ENCODE measurements at places on chromosomes 5 and 9.

GRCh38 chr5:68240771-68241170 lies 25.2 kb downstream of the PIK3R1 start:
- no peak for DNase-seq

DNA sequence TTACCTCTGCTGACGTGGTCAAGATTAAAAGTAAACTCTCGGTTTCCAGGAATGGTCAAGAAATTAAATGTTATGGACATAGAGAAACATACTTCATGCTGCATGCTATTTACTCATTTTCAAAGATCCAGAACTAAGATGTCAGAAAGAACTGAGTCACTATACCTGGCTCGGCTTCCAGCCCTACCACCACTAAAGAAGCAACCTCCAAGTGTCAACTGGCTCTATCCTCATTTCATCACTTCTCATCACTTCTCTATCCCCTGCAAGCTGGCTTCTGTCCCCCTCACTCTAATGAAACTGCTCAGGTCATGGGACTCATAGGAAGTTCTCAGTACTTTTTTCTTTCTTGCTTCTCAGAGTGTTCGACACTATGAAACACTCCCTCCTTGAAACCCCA lies 116.2 kb downstream of the CDK5RAP2 start:
- DNase-seq: no peak

DNA sequence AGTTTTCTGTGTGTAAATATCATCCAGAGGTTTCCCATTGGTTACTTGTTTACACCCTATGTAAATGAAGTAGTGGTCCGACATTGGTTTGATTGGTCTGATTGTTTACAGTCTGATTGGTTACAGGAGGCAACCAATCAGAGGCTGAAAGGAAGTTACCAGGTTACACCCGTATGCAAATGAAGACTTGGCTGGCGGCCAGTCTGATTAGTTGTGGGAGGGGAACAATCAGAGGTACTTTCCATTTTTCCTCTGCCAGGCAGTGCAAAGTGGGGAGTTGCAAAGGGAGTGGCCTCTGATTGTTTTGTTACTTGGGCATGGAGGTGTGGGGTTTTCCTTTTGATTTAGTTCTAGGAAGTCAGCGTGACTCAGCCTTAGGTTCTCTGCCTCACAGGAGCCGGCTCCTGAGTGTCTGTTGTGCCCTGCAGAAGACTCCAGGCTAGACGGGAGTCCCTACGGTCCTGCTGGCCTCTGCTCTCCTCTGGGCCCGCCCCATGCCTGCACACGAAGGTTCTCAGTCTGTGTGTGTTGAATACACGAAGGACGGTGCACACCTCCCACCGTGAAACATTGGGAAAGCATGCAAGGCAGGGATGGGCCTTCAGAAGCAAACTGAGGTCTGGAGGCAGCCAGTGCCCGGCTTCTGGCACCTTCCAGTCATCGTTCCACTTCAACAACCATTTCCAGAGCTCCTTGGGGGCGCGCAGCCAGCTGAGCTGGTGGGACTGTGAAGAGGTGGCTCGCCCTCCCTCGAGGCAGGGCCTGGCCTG lies 42.9 kb downstream of the OLFM1 start:
- DNase-seq: no peak

DNA sequence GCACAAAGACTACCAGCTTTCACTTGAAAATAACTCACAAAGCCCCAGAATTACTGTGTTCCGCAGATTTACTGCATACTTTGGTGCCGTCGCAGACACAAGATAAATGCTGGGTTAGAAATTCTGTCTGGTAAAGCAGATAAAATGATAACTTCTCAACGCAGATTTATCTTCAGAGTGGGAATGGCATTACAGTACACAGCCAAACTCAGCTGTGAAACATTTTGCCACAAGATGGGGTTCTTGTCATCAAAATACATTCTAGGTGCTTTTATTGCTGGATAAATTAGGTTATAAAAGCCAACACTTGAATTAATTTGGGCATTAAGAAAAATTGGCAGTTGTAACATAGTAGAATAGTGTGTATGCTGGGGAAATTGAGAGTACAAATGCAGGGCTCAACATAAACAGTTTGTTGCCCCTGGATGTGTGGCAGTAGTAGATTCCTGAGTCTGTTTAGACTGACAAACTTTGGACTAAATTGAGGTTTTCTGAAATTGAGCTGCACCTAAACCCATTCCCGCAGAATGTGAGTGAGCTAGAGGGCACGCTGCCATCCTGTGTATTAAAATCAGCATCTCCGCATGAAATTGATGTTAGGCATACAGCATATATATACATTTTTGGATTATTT lies 61.1 kb downstream of the LMNB1 start:
- DNase-seq: no peak

DNA sequence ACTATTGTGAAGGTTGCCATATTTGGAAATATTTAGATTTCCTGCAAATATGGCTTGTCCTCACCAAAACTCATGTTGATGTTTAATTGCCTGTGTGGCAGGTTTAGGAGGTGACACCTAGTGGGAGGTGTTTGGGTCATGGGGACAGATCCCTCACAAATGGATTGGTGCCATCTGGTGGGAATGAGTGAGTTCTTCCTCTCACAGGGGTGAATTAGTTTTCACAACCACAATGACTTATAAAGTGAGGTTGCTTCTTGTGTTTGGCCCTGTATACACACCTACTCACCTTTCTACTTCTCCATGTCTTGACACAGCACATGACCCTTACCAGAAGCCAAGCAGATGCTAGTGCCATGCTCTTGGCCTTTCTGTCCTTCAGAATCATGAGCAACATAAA lies 41.1 kb downstream of the ISOC1 start:
- no peak for DNase-seq

- no peak for DNase-seq
Measured at GRCh38 chr5:18732556-18733479, 1098.6 kb downstream of the TAF11L14 start.

- no peak for DNase-seq
Measured at GRCh38 chr5:115579216-115579615, 23.1 kb downstream of the TICAM2 start.

DNA sequence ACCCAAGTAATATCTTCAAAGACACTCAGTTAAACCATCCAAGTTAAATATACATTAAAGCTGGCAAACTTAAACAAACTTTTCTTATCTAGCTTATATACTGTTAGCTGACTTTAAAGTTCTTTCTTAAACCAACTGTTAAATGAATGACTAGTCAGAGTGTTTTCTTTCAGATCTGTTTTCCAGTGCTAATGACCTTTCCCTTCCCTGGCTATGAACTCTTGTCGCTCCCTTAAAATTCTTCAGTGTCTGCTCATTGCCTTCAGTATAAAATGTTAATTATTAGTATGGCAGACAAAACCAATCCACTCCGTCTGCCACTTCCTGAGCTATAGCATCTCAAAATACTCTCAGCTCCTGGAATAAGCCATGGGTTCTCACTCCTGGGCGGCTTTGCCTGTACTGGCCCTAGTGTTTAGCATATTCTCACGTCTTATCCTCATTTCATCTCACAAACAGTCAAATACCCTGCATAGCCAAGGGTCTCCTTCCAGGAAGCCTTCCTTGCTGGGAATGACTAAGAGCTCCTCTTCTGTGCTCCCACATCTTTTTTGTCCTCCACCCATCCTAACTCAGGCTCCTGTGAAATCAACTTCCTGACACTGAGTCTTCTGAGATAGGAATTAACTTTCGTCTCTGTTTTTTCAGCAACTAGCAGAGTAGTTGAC lies 87.7 kb downstream of the VCAN start:
- no peak for DNase-seq

- DNase-seq: no peak
Measured at GRCh38 chr9:27468000-27468399, 56.1 kb upstream of the IFNK start.
